ENCODE measurements at places on chromosomes 2 and 18.

DNA sequence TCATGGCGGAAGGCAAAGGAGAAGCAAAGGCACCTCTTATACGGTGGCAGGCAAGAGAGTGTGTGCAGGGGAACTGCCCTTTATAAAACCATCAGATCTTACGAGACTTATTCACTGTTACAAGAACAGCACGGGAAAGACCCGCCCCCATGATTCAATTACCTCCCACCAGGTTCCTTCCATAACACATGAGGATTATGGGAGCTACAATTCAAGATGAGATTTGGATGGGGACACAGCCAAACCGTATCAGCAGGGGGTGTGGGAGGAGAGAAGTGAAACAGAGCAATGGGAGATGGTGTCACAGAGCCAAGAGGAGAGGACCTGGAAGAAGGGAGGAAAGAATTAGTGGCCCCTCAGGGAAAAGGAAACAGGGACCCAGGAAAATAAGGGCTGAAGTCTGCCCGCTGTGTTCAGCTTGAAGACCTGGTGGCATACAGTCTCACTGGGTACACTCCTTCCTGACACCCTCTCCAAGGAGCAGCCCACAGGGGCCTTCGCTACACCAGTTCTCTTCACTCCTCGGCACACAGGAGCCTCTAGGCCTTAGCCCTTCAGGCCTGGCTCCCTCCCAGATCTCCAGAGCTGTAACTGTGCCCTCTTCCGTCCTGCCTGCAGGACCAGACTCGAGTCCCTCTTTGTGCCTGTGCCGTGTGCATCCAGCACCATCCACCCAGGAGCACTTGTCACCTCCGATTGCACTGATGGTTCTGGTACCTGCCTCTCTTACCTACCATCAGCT lies 262.1 kb downstream of the EIPR1 start:
- no peak for DNase-seq

DNA sequence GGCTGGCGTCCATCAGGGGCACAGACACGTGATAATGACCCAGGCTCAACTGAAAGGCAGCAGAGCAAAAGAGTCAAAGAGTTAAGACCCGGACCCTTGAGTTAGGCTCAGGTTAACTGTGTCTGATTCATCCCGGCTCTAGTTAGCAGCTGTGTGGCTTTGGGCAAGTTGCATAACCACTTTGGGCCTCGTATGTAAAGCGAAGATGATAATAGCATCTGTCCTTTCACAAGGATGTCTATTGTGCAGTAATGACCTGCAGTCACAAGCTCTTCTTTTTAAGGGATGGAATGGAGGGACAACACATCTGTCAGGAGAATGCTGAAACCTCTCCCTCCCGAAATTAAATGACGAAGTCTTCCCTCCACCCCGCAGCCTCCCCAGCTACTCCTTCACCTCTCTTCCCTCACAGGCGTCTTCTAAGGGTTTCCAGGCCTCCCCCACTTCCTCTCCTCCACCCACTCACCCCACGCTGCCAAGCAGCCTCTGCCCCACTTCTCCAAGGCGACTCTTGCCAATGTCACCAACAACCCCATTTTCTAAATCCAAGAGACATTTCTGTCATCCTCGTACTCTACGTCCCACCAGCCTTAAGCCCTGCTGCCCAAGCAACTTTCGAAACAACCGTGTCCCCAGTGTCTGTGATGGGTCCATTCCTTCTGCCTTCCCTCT lies 135.1 kb upstream of the ID2 start:
- no peak for DNase-seq

GRCh38 chr2:145044491-145044890 lies 524.6 kb upstream of the ZEB2 start:
- no peak for DNase-seq

- no peak for DNase-seq
Observed at GRCh38 chr18:44033144-44033701, 647.5 kb upstream of the SETBP1 start.

DNA sequence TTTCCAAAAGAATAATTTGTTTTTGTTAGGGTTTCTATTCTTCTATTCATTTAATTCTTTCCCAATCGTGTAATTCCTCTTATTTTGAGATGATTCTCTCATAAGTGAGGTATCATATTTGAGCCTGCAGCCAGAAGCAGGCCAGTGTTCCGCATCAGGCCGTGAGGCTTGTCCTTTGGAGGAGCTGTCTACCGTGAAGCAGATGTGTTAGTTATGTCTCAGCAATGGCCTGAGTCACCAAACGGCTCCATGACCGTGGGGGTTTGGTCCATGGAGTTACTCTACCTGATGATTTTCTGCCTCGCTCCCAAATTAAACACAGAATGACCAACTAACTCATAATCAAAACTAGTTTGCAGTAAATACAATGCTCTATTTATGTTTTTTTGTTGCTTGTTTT lies 64.2 kb upstream of the TMEM87B start:
- DNase-seq = no peak

GRCh38 chr2:101121174-101121573 lies 30.0 kb downstream of the TBC1D8 start:
- DNase-seq = no peak

GRCh38 chr18:76382275-76382674 lies 112.8 kb downstream of the ZNF516 start:
- no peak for DNase-seq

GRCh38 chr18:2853926-2854664 lies 7.3 kb downstream of the EMILIN2 start:
- DNase-seq = no peak

- DNase-seq = no peak
Observed at GRCh38 chr18:34863702-34864101, 153.6 kb downstream of the DTNA start.

DNA sequence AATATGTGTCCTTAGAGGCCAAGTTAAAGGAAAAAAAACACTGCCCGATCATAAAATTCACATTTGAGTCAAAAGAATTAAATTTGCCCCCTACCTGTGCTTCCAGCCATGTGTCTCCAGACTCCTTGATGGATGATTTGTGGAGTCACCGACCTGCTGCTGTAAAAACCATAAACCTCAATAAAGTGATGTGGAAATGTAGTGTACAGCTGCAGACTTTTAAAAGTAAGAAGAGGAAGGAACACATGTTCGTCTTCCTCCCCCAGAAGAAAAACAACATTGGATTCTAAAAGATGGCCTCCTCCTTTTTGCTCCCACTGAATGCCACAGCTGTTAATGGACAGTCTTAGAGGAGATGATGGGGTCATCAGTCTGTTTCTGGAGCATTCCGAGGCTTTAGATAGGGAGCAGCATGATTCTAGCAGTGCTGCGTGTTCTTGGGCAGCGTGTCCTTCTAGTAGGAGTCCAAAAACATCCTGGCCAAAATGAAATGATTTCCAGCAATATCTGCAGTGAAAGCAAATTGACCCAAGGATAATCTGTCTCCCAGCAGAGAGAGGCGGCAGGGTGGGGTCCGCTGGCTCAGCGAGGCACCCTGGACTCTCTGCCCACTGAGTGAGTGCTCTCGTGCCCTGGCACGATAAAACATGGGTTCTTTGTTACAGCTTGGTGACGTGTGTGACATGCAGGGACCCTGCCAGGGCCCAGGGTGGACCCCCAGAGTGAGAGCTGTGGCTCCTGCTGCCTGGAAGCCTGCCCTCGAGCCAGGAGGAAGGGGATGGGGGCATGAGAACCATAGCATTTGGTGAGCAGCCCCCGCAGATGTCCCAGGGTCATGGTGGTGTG lies 196.1 kb downstream of the FAM210A start:
- no peak for DNase-seq

DNA sequence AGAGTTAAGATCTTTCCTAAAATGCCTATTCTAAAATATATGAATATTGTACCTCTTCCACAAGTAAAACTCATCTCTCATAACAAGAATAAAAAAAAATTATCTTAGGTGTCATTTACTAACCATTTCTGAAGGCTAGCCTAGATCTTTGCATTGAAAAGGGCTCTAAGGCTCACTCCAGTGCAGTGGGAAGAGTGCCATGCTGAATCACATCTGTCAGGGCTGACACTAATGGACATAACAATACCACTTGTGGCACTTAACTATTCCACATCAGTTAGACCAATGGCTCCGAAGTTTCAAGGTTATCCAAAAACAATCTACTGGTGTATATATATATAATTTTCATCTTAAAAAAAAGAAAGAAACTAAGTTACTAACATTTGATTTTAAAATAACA lies 130.2 kb downstream of the EXOC6B start:
- no peak for DNase-seq

GRCh38 chr2:1077911-1078310 lies 127.3 kb downstream of the SNTG2 start:
- DNase-seq = no peak

DNA sequence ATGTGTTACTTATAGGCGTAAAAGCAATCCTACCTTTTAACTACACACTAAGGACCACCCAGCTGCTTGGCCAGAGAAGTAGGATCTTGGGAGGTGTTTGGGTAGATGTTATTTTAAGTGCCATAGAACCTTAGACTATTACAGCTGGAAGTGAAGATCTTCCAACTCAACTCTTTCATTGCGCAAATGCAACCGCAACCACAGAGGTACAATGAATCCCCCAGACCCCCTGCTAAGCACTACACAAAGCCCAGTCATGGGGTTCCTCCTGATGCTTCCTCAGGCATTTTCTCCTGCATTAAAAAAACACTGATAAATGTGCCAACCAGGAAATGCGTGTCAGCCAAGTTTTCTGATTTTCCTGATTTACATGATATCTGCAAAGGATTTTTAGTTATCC lies 246.0 kb downstream of the LRRTM1 start:
- no peak for DNase-seq

DNA sequence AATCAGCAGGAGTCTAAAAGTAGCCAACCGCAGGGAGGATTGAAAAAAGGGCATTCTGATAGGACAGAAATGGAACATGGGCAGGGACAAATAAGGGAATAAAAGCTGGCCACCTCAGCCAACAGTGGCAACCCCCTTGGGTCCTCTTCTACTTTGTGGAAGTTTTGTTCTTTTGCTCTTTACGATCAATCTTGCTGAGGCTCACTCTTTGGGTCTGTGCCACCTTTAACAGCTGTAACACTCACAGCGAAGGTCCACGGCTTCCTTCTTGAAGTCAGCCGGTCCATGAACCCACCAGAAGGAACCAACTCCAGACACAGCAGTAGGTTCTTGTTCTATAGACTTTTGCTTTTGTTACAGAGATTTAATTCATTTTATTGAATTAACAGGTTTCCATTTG lies 285.4 kb upstream of the CDH20 start:
- DNase-seq = no peak

GRCh38 chr18:38940475-38940862 lies 1374.9 kb upstream of the CELF4 start:
- DNase-seq = no peak

DNA sequence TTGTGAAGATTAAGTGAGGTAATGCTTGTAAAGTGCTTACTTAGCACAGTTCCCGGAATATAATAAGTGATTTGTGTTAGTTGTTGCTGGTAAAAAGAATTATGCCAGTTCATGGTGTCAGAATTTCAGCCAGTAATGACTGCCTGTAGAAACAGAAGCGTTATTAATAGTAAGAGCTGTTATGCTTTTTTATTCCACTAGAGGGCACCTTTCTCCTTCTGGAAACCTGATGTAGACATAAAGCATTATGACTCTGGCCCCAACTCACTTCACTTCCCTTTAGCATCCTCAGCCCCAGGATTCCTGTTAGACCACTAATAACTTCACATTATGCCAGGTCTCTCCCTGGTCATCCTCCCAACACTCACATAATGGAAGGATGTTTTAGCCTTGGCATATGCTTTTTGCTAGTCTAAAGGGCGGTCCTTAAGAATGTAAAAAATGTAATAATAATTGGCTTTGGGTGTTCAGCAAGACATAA lies 34.9 kb downstream of the C18orf54 start:
- no peak for DNase-seq

GRCh38 chr2:216493334-216493685 lies 5.3 kb upstream of the RPL37A start:
- DNase-seq = no peak

DNA sequence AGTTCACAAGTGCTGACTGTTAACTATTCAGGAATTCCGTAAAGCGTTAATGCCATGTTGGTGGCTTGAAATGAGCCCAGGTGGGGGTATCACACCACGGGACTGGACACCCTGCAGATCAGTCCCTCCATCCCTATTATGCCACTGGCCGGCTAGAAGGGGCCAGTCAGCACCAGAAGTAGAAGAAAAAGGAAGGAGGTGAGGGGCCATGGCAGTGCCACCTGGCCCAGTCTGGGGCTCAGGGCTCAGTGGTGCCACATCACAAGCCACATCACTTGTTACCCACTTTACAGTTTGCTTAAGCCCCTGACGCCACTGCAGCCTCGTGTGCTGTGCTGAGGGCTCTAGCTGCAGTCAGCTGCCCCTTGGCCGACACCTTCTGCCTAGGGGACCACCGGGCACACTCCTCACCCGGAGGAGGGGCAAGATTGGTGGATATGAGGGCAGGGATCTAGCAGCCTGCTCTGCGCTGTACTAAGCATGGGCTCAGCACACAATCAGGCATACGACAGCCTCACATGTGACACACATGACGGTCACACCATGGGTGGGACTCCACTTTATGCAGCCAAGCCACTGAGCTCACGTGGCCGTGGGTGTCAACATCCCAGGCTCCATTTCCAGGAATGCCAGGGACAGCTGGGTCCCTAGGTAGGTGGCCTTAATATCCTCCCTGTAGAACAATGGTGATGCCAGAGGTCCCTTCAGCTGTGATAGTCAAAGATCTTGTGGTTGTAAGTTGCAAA lies 3.6 kb downstream of the LIMS2 start:
- no peak for DNase-seq

GRCh38 chr18:28176948-28177827 lies at the start of gene CDH2:
CDH2 (minus strand) TSS chr18:28177130; CDS start chr18:28177022, 108 bp downstream.
- DNase-seq = no peak

DNA sequence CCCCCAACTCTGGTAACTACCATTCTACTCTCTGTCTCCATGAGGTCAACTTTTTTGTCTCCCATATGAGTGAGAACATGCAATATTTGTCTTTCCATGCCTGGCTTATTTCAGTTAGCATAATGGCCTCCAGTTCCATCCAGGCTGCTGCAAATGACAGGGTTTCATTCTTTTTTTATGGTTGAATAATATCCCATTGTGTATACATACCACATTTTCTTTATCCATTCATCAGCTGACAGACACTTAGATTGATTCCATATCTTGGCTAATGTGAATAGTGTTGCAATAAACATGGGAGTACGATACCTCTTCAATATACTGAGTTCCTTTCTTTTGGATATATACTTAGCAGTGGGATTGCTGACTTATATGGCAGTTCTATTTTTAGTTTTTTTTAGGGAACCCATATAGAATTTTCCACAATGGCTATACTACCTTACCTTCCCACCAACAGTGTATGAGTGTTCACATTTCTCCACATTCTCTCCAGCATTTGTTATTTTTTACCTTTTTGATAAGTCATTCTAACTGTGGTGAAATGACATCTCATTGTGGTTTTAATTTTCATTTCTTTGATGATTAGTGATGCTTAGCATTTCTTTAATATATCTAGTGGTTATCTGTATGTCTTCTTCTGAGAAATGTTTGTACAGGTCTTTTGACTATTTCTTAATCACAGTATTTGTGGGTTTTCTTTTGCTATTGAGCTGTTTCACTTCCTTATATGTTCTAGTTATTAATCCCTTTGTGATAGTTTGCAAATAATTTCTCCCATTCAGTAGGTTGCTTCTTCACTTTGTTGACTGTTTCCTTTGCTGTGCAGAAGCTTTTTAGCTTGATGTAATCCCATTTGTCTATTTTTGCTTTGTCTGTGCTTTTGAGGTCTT lies 112.2 kb downstream of the SRBD1 start:
- DNase-seq = no peak

- no peak for DNase-seq
Observed at GRCh38 chr2:102001767-102002142, 10.0 kb downstream of the IL1R2 start.
